NCI-H226 (cell line): ENCODE measurements at places on chromosomes 3 and 15.

DNA sequence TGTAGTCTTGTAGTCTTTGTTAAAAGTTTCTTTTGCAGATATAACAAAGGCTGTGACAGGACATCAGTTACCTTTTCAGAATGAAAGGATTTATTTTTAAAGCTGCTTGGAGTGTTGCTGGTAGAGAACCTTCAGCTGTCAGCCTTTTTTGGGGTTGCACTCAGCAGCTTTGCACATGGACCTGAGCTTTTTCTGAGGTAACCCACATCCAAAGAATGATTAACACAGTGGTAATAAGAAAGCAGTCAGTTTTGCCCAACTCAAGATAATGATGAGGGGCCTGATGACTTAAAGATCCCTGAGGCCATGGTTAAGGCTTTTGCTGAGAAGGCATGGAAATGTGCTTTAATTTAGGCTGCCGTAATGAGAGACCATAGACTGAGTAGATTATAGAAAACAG is 1042.7 kb downstream of the PLOD2 start:
- no peak for DNase-seq

- no peak for DNase-seq
Observed at GRCh38 chr15:90872486-90873184, 4.2 kb downstream of the FURIN start.

DNA sequence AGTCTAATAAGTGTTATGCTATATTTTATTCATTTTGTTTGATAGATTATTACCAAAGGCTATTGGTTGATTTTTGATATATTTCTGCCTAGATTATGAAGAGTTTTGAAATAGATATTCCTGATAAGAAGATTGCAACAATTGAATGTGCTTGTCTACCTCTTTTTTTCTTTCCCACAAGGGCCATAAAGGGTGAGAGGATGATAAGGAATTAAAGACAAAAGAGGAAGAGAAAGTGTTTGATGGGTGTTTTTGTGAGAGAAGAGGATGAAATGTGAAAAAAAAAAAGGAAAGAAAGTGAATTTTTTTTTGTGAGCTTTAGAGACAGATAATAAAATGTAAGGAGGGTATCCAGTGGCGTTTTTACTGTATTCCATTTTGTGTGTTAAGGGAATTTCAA is 244.4 kb downstream of the CHST2 start:
- DNase-seq: no peak

DNA sequence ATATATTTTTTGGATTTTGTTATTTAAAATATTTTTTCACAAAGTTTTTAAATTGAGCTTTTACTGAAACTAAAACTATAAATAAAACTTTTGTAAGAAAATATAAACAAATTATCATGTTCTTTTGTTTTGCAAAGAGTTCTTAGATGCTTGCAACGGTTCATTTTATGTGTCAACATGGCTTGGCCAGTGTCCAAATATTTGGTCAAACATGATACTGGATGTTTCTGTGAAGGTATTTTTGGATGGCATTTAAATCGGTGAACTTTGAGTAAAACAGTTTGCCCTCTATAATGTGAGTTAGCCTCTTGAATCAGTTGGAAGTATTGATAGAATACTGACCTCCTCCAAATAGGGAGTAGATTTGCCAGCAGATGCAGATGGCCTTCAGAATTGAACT is 612.6 kb upstream of the NECTIN3 start:
- no peak for DNase-seq

DNA sequence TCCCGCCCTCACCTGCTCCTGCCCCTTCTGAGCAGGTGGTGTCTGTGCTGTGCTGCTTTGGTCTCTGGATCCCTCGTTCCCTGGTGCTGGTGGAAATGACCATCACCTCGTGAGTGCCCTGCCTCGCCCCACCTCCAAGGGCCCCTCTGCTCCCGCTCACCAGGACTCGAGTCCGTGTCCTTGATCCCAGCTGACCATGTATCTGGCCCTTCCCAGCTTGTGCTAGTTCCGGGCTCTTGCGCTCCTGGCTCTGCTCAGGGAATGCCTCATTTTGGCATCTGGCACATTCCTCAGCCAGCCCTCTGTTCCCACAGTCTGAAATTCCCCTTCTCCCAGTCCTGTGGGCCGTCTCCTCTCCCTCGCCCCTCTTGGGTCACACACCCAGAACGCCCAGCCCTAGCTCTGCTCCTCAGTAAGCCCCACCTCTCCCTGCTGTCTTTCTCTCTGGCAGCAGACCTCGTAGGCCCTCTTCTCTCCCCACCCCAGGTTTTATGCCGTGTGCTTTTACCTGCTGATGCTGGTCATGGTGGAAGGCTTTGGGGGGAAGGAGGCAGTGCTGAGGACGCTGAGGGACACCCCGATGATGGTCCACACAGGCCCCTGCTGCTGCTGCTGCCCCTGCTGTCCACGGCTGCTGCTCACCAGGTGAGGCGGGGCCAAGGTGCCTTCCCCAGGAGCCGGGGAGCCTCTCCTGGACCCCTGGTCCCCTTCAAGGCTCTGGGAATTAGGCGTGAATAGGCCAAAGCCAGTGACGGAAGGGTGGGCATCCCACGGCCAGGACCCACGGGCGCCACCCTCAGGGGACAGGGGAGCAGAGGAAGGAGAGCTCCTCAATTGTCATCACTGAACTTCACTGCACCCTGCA is 11.5 kb downstream of the SLC51A start:
- DNase-seq: no peak

GRCh38 chr15:92006186-92007028 is 152.9 kb downstream of the SLCO3A1 start:
- no peak for DNase-seq

DNA sequence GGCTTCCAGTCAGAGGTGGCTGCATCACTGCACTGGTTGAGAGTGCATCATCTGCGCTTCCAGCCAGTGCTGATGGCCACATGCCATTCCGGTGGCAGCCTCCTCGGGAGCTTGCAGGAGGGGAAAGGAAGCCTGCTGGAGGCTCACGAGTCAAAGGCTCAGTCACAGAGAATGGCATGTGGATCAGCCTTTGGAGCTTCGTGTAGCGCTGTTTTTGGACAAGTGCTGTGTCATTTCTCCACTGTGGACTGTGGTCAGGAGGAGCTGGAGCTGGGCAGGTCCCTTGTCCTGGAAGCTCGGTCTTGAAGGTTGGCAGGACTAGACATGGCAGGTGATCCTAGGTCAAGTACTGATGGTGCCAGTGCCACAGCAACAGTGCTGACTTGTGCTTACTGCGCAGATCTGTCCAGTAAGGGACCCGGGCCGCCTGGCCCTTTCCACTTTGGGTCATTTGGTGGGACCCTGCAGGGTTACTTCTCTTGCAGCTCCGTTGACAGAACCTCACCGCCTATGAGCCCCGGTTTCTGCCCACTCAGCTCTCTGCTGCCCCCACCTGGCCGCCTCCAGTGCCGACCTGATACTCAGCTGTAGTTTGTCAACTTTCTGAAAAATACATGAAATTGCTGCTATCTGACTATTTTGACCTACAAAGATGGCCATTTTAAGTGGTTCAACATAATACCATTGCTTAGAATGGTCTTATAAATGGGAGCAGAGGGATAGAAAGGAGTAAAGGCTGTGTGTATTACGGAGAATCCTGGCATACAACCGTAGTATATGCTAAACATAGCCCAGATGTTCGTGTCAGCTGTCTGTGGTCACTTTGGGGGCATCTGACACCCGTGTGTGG is 27.6 kb upstream of the TRPM1 start:
- DNase-seq: no peak

DNA sequence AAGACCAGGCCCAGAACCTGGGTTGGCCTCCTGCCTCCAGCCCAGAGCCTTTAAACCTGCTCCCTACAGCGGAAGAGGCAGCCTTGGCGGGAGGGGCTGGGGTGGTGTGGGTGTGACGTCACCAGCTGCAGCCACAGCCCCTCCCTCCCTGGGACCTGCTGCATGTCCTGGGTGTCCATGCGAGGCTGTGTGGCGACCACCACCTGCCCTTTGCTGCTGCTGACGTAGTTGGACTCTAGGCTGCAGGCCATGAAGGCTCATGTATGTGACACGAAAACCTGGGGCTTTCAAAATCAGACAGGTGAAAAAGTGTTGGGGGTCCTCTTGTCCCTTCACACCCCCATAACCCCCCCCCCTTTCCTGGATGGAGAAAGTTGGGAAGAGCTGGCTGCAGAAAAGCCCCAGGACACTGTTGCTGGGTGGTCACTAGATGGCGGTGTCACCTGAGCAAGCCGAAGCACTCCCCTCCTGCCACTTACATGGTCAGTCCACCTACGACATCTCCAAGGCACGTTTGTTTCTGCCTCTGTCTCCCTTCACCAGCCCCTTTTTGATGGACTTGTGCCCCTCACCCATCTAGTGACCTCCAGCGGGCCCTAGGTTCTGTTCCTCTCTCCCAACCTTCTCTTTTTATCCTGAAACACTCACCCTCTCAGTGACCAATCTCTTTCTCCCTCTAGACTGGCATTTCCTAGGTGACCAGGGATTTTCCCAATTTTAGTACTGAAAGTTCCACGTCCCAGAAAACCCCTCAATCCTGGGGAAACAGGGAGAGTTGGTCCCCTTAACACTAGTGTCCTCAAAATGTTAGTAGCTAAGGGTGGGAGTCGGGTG is 35.2 kb downstream of the SLC6A20 start:
- DNase-seq: peak; percentile 9

- no peak for DNase-seq
Observed at GRCh38 chr3:172648747-172649146, 62.1 kb downstream of the NCEH1 start.

DNA sequence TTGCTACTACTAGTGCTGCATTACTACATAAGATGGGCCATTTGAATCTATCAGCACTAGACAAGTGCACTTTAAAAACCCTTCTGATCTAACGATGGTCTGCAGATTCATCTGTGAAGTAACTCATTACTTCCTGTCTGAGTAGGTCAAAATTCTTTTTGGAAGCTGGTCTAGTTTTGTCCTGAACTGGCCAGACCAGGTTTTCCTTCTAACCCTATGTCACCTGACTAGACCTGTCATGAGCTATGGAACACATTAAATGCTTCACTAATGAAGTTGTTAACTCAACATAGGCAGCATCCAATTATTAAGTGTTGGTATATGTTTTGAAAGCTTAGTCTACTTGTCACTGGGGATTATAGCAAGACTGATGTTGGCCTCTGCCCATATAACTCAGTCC is 10.1 kb upstream of the RBM5 start:
- DNase-seq: no peak

DNA sequence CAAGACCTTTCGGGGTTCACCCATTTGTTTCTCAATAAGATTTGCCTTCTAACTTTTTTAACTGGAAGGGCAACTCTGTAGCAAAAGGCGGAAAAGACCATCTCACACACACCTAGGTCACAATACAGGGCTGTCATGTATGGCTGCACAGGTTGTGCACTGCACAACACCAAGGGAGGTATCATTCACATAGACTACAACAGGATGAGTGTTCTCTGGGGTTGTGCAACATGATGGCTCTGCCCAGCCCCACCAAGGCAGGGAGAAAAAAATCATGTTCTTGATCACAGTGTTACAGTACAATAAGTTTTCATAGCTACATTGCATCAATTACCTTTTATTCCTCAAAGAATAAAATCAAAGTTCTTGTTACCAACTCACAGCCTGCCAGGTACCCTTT is 52.8 kb downstream of the ANXA2 start:
- DNase-seq: no peak

- peak; percentile 61 for DNase-seq
Observed at GRCh38 chr3:33277193-33277882, at the start of gene FBXL2. Gene FBXL2, plus strand, starts transcription at chr3:33277442. Its CDS starts 71 bp downstream, at chr3:33277513.

GRCh38 chr3:135440233-135440632 is 525.3 kb upstream of the PPP2R3A start:
- DNase-seq: no peak

DNA sequence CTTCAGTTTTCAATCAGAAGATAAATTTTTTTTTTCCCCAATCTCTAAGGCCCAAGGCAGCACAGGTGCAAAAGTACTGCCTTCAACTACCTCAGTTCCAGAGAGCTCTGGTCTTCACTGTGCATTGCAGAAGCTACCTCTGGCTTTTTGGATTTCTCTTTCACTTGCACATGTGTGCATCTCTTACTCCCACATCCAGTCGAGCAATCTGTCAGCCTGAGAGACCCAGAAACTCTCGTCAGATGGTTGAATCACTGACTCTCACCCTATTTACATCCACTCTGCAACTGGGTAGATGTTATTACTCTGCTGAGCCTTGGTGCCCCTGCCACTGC is 813.8 kb downstream of the NR2F2 start:
- no peak for DNase-seq

DNA sequence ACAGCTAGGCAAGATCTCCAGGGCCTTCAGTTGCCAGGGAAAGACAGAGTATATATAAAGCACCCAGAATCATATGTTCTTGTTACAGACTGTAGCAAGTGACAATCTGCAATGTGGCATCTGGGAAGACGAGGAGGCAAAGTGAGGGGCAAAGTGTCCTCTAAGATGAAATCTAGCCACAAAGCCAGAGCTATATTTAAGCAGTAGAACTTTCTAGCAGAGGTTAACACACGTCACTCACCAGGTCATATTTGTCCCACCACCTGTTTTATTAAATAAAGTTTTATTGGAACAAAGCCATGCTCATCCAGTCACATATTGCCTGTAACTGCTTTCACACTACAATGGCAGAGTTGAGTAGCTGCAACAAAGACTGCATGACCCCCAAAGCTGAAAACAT is 51.5 kb downstream of the PDZRN3 start:
- no peak for DNase-seq

- DNase-seq: no peak
Observed at GRCh38 chr3:29319262-29319661, 38.4 kb downstream of the RBMS3 start.

DNA sequence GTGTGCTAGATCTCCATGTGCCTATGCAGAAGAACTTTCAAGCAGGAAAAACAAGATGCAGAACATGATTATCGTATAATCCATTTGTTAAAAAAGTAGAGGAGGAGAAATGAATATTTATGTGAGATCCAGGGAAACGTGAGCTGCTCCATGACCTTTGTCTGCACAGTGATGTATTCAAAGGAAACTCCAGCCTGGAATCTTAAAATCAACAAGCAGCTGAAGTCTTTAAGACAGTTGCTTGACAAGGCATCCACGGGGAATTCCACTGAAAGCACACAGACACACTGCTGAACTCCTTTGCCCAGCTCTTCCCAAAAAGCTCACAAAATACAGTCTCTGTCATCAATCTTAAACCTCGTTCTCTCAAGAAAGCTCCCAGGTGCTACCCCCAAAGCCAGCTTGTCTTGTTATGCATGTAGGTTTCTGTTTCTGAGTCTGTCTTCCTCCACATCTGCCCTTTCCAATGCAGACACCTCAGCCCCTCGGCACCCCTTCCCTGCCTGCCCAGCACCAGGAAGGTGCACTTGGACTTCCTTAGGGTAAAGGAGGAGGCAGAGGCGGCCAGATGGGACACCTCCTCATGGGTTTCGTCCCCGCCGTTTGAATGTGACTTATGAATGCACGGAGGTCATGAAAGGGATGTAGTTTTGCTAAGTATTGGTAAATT is 28.7 kb downstream of the LRRK1 start:
- DNase-seq: no peak

GRCh38 chr3:24545887-24546286 is 51.2 kb upstream of the THRB start:
- no peak for DNase-seq

GRCh38 chr3:126104028-126104635 is 20.2 kb upstream of the SLC41A3 start:
- DNase-seq: no peak

- no peak for DNase-seq
Observed at GRCh38 chr3:134799393-134799792, 4.3 kb downstream of the EPHB1 start.
